ENCODE measurements at places on chromosomes 2 and 18. TPM values are rescaled to one million over a fixed set of nuclear protein-coding genes. Genes with fewer than 3 reads are reported as not detected.

Gene SGPP2
- total RNA-seq = not detected

Gene RAB27B
- total RNA-seq = 0.40 TPM

Gene CCL20
- not detected for total RNA-seq

Gene DNAH6
- 2.0 TPM for total RNA-seq

Gene ITGB6
- total RNA-seq = not detected

Gene SMAD7
- 67.4 TPM for total RNA-seq

Gene TANC1
- total RNA-seq = 9.5 TPM

Gene SERPINB11
- total RNA-seq = not detected

Gene ERICH2
- 9.6 TPM for total RNA-seq

Gene CAPN14
- total RNA-seq = 0.21 TPM

Gene TOGARAM2
- total RNA-seq = 0.86 TPM

Gene SLC5A7
- total RNA-seq = not detected

Gene POTEJ
- not detected for total RNA-seq

DNA sequence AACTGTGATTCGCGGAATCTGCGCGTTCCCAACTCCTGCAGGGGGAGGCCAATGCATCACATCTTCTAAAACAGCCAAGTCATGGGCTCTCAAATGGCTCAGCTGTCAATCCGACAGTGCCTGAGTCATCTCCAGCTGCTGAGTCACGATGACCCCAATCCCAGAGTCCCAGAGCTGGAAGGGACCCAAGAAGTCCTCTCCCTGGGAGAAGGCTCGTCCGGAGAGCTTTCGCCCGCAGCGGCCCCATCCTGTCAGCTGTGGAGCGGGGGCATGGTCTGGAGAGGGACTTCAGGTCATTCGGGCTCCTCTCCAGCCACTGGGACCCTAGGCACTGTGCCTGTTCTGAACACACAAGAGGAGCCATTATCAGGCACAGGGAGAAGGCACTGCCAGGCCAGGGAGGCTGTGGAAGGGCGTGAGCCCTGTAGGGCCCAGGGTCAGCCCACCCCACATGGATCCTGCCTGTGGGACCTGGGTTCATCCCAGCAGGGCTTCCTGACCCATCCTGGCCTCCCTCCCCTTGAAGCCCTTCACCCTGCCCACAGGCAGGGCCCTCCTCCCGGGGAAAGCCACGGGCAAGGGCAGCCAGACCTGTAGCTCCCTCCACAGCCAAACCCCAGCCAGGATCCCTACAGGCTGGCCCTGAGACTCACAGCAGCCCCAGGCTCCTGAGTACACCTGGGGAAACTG lies 47.6 kb upstream of the GPC1 start:
- no peak for DNase-seq
- H3K27me3 ChIP-seq = no peaks in the 10 kb centered on the region
- no peaks in the 10 kb centered on the region for H3K4me1 ChIP-seq
- H3K27ac ChIP-seq = no peak overlapping the region
- no peak overlapping the region for H3K4me3 ChIP-seq

GRCh38 chr2:28751956-28752630 lies 463 bp downstream of the PPP1CB start:
- no peaks in the 10 kb centered on the region for H3K27me3 ChIP-seq
- no peak for DNase-seq
- H3K4me1 ChIP-seq = peaks cover 13% of the 10 kb centered on the region
- peak overlapping the region; percentile 95 for H3K27ac ChIP-seq
- no peaks in the 10 kb centered on the region for H3K36me3 ChIP-seq

GRCh38 chr2:196453613-196454047 lies 185.9 kb upstream of the CCDC150 start:
- peak; percentile 78 for DNase-seq
- H3K4me3 ChIP-seq = no peak overlapping the region
- H3K4me1 ChIP-seq = peaks cover under 1% of the 10 kb centered on the region
- H3K27me3 ChIP-seq = no peaks in the 10 kb centered on the region
- no peak overlapping the region for H3K27ac ChIP-seq
- no peaks in the 10 kb centered on the region for H3K36me3 ChIP-seq

DNA sequence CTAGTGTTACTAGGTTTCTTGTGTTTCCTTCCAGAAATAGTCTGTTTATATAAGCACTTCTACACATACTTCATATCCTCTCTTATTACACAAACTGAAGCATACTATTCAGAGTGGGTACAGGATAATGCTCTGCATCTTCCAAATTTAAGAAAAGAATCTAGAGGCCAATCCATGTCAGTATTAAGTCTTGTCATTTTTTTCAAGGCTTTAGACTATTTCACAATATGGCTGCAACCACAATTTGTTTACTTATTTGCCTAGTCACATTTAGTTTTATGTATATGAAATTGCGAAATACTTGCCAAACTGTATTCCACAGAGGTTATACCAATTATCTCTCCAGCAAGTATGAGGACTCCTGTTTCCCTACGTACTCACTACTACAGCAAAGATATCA lies 27.9 kb downstream of the IWS1 start:
- no peaks in the 10 kb centered on the region for H3K27me3 ChIP-seq
- peaks cover 97% of the 10 kb centered on the region for H3K36me3 ChIP-seq
- no peak overlapping the region for H3K27ac ChIP-seq
- DNase-seq = no peak
- no peak overlapping the region for H3K4me3 ChIP-seq

GRCh38 chr18:62312851-62313250 lies 12.3 kb upstream of the TNFRSF11A start:
- no peak overlapping the region for H3K27ac ChIP-seq
- H3K36me3 ChIP-seq = peaks cover 20% of the 10 kb centered on the region
- no peaks in the 10 kb centered on the region for H3K27me3 ChIP-seq
- no peak overlapping the region for H3K4me3 ChIP-seq
- no peak for DNase-seq
- peaks cover 5% of the 10 kb centered on the region for H3K4me1 ChIP-seq

GRCh38 chr2:3344897-3345296 lies 32.7 kb downstream of the EIPR1 start:
- peaks cover 20% of the 10 kb centered on the region for H3K36me3 ChIP-seq
- no peak for DNase-seq
- H3K27ac ChIP-seq = no peak overlapping the region
- H3K27me3 ChIP-seq = no peaks in the 10 kb centered on the region

GRCh38 chr2:237547841-237548416 lies 18.4 kb upstream of the PRLH start:
- no peaks in the 10 kb centered on the region for H3K36me3 ChIP-seq
- H3K27ac ChIP-seq = no peak overlapping the region

- DNase-seq = no peak
- no peak overlapping the region for H3K27ac ChIP-seq
- H3K4me1 ChIP-seq = peaks cover 14% of the 10 kb centered on the region
- H3K27me3 ChIP-seq = peaks cover 6% of the 10 kb centered on the region
- H3K36me3 ChIP-seq = no peaks in the 10 kb centered on the region
Measured at GRCh38 chr18:45361125-45361851, 254.0 kb upstream of the SLC14A2 start.

DNA sequence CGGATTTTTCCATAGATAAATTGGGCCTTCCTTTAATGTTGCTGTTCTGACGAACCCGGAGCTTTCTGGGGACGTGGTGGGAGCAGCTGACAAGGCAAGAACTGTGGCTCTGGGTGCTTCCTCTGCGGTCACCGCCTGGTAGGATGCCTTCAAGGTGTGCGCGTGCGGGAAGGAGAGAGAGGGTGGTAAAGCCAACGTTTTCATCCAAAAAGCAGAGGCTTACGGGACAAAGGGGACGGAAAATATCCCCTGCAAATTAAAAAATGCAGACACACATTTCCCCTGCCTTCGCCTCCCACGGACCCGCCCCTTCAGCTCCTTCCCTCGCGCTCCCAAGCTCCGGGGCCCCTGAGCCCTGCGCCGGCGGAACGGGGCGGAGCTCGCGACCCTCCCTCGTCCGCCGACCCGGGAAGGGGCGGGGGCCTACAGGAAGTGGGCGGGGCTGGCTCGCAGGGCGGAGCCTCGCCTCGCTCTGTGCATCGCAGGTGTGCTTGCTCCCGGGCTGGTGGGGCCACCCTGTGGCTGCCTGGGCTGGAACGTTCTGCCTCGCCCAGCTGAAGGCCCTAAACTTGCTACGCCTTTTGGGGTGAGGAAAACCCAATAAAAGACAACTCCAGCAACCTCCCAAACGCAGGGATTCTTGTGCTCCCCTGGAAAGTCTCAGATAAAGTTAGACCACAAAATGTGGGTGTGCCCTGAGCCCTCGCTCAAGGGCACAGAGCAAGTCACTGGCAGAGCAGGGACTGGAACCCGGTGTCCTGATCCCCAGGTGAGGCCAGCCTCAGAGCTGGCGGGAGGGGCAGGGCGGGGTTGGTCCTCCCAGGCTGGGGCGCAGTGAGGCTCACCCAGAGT lies 25.4 kb upstream of the SLC66A3 start:
- peak; percentile 97 for DNase-seq
- no peaks in the 10 kb centered on the region for H3K36me3 ChIP-seq
- peak overlapping the region; percentile 67 for H3K4me3 ChIP-seq
- H3K4me1 ChIP-seq = no peaks in the 10 kb centered on the region
- H3K27ac ChIP-seq = no peak overlapping the region
- H3K27me3 ChIP-seq = no peaks in the 10 kb centered on the region

DNA sequence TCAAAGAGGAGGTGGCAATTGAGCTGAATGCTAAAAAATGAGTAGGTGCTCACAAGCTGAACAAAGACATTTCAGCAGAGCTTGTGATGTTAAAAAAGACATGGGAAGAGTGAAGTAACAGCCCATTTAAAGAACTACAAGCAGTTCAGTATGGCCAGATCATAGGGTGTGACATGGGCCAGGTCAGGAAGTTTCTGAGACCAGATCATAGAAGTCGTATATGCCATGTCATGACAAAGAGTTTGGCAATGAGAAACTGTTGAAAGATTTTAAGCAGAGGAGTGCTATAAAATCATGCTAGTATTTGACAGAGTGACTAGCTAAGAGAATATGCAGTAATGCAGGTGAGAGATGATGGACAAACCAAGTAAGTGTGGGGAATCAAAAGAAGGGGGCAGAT lies 7.3 kb upstream of the PELI1 start:
- no peak overlapping the region for H3K4me3 ChIP-seq
- H3K27ac ChIP-seq = no peak overlapping the region
- DNase-seq = no peak
- H3K36me3 ChIP-seq = no peaks in the 10 kb centered on the region

DNA sequence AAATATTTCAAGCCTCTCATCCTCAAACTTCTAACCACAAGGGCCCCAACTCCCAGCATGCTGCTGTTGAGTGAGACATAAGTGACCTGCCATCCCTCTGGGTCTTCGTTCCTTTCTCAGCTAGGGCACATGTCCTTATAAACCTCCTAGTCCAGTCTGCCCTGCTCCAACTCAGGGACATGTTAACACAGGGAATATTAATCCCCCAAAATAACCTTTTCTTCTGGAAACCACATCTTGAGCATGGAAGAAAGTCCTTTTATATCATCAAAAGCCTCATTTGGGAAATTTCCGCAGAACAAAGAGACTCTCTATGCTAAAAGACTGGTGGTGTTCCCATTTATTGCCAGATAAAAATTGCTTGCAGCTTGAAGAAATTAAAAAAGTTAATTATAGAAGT lies 14.4 kb downstream of the TNP1 start:
- no peak overlapping the region for H3K4me3 ChIP-seq
- H3K4me1 ChIP-seq = no peaks in the 10 kb centered on the region
- H3K36me3 ChIP-seq = no peaks in the 10 kb centered on the region
- H3K27ac ChIP-seq = no peak overlapping the region
- DNase-seq = no peak
- H3K27me3 ChIP-seq = no peaks in the 10 kb centered on the region

DNA sequence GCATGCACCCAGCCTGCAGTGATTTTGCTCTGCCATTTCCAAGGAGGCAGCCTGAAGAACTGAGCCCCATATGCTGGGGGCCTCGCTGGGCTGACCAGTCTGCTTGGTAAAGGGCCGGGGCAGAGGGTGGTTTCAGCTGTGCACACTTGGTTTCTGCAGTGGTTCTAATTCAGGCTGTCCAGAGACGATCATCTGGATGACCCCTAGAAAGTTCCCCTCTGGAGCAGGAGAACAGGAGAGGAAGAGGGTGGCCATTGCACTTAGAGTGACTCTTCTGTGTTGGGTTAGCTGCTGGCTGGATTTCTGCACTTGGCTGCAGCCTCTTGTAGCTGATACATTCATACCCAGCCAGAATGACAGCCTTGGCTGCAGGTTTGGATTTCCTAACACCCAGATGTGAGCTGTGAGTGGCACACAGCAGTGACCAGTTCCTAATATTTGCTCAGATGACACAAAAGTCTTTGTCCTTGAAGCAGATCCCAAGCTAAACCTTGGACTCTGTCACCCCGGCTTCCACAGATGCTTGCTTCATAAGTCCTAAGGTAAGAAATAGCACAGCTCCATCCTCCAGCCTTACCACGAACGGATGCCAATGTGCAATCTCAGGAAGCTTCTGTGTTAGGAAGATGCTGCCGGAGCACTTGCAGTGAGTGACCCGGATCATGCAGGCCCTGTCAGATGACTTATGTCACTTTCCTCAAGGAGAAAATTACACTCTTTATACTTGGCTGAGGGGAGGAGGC lies 105.6 kb downstream of the HNRNPLL start:
- no peak overlapping the region for H3K27ac ChIP-seq
- DNase-seq = no peak
- no peaks in the 10 kb centered on the region for H3K27me3 ChIP-seq
- no peak overlapping the region for H3K4me3 ChIP-seq
- H3K4me1 ChIP-seq = peaks cover 11% of the 10 kb centered on the region

- H3K27me3 ChIP-seq = peaks cover 11% of the 10 kb centered on the region
- DNase-seq = no peak
- no peak overlapping the region for H3K4me3 ChIP-seq
Measured at GRCh38 chr2:238747114-238747513, 100.8 kb upstream of the TWIST2 start.

GRCh38 chr2:208250388-208250787 lies 4.5 kb downstream of the IDH1 start:
- no peaks in the 10 kb centered on the region for H3K4me1 ChIP-seq
- H3K27ac ChIP-seq = no peak overlapping the region
- no peaks in the 10 kb centered on the region for H3K27me3 ChIP-seq
- H3K4me3 ChIP-seq = peak overlapping the region; percentile 100

DNA sequence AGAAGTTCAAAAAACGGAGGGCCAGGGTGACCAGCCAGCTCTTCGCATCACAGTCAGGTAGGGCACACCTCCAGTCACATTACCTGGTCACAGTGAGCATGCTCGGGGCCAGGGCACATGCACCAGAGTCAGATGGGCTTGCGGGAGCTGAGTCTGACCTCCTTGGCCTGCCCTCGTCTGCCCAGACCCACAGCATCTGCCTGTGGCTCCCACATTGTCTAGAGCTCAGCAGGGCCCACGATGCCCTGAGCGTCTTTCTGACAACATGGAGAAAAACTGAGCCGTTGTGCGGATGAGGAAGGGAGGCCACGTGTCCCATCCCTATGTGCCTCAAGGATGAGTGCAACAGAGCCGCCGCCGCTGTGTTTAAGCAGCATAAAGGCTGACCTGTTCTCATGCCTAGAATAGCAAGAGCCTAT lies 37.6 kb downstream of the CRACDL start:
- no peak overlapping the region for H3K27ac ChIP-seq
- no peaks in the 10 kb centered on the region for H3K36me3 ChIP-seq
- no peak overlapping the region for H3K4me3 ChIP-seq
- H3K27me3 ChIP-seq = no peaks in the 10 kb centered on the region
- H3K4me1 ChIP-seq = no peaks in the 10 kb centered on the region
- DNase-seq = peak; percentile 39
